Stimulated activated CD4-positive, alpha-beta T cell treated with anti-CD3 and anti-CD28 coated beads, Interleukin-15, amount 100 ng/mL, for 1 hour (primary cell): ENCODE measurements at places on chromosomes 12 and 14.

DNA sequence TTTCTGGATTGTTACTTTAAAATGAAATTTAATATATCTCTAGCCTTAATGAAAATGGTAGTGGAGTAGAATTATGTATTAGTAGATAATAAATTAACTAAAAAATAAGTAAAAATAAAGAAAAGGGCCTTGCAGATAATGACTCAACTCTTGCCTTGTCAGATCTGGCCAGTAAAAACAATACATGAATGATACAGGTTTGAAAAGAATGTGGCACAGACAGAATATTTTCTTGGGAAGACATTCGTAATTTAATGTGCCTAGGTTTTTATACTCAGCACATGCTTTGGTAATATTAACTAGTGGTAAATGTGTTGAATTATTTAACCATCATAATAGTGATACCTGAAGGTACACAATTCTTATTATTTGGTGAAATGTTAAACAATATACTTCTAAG, 28.3 kb downstream of the ATF7IP start:
- no peak for DNase-seq

DNA sequence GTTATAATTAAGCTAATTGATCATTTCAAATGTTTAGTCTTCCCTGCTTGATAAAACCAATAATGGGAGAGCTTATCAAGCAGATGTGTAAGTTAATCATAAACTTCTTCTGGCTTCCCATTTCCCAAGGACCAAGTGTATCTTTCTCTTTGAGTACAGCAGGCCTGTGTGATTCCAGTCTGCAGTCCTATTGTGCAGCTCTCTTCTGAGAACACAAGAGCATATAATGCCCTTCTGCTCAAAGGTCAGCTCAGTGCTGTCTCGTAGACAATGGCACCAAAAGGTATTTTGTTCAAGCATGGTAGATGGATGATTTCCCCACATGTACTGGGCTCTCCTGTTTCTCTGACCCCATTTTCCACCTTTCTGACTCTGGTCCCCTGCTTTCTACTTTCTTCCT, 101.8 kb upstream of the DYRK2 start:
- DNase-seq = no peak

DNA sequence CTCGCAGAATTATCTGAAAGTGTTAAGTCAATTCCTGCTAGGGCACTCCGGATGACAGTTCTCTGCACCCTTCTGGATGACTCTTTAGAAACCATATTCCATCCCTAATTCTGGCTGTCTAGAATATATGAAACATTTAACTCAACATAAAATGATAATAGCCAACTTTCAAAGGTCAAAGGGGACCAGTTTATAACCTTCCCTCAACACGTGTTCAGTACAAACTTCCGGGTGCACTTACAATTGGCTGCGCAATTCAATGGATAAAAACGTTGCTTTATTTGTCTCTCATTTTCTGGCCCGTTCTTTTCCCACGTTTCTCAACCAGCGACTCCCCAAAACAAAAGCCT, 1.3 kb downstream of the SBNO1 start:
- DNase-seq = no peak

DNA sequence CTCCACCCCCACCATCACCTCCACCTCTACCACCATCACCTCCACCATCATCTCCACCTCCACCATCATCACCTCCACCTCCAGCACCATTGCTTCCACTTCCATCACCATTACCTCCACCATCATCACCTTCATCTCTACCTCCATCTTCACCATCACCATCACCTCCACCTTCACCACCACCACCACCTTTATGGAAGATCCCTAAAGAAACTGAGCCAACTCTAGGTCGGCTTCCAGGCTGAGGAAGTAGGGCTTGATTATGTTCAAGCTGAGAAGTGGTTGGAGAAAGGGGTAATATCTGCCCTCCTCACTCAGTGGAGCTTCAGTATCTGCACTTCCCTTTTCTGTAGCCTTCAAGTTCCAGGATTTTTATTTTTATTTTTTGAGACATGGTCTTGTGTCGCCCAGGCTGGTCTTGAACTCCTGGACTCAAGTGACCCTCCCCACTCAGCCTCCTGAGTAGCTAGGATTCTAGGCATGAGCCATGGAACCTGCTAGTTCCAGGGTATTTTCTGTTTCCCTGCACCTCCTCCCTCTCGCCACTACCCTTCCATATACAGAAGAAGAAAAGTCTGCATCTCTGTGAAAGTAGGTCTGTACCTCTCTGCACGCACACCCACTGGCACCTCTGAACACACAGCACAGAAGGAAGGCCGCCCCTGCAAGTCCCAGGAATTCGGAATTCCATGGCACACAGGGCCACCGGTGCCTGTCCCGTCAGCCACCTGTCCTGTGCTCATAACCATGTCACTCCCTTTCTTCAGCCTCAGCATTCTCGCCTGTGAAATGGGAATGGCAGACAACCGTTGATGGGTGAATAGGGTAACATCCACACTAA, 5.9 kb downstream of the ZBTB42 start:
- no peak for DNase-seq

DNA sequence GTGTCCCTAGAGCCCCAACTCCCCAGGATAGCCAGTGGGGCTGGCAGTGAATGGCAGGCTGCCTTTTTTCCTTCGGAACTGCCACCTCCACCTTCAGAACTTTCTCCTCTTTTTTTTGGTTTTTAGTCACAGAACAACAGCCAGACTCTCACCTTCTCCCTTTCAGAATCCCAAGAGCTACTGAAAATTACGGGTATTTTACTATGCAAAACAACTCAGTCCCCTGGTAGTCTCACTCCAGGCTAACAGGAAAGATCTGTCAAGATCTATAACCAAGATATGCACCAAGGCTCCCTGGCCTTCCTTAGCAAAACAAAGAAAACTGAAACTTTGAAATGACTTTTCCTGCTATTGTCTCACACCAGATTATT, 12.5 kb downstream of the PLEKHG6 start:
- DNase-seq = no peak

GRCh38 chr12:56836800-56837663, 73.9 kb downstream of the HSD17B6 start:
- peak; percentile 1 for DNase-seq

GRCh38 chr12:108846290-108846701, 11.1 kb downstream of the SSH1 start:
- no peak for DNase-seq

DNA sequence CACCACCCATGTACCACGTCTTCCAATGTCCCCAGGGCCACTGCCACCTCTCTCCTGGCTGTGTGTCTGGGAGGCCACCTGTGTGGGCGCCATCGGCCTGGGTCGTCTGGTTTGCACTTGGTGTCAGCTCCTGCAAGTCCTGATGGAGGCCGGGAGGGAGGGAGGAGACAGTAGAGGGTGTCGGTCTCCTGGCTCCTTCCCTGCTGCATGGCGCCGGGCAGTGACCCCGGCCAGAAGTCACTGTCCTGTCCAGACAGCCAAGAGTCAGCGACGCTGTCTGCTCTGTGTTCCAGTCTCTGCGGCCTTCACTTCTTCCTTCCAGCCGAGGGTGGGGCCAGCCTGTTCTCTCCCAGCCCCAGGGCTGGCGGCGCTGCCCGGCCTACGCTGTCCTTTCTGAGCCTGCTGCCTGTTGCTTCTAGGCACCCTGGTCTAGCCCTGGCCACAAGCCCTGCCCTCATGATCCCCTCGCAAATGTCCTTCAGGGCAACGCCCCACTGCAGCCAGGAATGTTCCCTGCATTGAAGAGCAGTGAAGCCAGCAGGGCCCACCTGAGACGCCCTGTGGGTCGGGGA, 13.0 kb upstream of the LBHD2 start:
- DNase-seq = no peak

DNA sequence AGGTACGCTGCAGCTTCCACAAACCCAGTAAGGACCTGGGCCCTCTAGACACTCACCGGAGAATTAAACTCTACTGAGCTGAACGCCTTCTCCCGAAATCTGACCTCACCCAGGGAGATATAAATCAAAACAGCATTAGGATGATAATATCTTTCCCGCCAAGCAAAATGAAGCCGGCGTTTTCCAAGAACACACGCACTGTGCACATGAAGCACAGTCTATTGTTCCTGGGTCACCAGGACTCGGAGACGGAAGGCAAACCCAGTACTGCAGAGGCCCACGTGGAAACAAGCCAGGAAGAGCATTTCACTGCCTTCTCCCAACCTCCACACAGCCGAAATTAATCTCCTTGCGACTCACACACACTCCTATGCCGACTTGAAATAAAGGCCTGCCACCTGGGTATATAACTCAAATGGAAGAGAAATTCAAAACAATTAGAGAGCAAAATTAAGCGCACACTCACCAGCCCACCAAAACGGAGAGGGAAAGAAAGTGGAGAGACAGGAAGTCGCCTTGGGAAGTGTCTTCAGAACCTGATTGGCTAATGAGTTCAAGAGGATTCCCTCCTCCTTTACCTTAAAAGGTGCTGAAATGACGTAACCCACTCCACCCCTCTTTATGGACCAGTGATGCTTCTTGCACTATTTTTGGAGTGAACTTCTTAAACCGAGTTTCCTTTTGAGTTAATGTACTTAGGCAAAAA, at the start of gene CCNB1IP1:
TSS of gene CCNB1IP1 (minus strand) at position 492 of the 706 bp plus-strand sequence. CDS start 16,756 bp downstream, outside the sequence.
- no peak for DNase-seq

GRCh38 chr14:67436006-67436866, 24.3 kb upstream of the PLEK2 start:
- DNase-seq = no peak

- no peak for DNase-seq
Measured at GRCh38 chr12:12451098-12451497, 94.2 kb downstream of the BORCS5 start.

DNA sequence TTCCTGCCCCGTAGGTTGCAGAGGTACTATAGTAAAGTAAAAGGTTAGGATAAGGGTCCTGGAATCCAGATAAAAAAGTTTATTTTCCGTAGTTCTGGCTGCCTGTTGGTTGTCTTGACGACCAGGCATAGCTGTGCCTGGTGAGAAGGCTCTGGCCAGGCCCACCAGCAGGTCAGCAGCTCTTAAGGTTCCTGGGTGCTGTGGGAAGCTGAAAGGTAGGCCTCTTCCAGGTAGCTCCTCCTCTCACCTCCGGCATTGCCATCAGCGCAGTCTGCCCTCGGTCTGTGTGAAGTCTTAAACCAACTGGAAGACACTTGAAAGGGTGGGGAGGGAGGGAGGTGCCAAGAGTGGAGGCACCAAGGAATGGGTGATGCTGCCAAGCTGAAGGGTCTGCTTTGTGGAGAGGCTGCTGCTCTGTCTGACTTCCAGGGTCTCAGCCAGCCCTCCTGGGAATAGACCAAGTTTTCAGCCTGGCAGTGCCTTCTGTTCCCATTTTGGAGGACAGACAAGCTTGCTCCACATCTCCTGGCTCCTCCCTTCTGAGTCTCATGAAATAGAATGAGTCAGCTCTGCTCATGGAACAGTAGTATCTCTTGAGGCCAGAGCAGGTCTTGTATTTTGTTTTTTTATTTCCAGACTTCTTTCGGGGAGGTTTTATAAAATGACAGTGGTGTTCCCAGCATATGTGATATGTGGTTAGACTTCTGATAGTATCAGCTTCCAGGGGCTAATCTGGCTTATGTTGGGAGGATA, 5.2 kb upstream of the ACADS start:
- no peak for DNase-seq

- no peak for DNase-seq
Measured at GRCh38 chr14:25406818-25407217, 356.9 kb upstream of the STXBP6 start.

DNA sequence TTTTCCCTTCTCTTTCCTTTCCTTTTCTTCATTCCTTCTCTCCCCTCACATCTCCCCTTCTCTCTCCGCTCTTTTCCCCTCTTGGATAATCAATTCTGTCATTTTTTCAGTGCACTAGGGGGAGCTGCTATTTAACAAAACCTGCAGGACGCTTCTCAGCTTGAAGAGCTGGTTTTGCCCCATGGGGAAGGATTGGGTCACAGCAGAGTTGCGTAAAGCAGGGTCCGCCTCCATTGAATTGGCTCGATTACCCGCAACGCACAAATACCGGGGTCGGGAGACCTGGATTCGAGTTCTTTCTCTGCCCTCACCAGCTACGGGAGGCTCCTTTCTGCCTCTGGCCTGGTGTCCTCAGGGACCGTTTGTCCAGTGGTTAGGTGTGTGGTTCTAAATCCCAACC, 42.1 kb upstream of the CHGA start:
- DNase-seq = no peak
